NK-92 treated with Interleukin-12 subunit alpha and Interleukin-12 subunit beta, amount 100 ng/mL, for 24 hours (cell line): ENCODE measurements at places on chromosomes 2 and 18.
A peak's percentile ranks its signal among the peaks of the same experiment; 100 is the strongest.

DNA sequence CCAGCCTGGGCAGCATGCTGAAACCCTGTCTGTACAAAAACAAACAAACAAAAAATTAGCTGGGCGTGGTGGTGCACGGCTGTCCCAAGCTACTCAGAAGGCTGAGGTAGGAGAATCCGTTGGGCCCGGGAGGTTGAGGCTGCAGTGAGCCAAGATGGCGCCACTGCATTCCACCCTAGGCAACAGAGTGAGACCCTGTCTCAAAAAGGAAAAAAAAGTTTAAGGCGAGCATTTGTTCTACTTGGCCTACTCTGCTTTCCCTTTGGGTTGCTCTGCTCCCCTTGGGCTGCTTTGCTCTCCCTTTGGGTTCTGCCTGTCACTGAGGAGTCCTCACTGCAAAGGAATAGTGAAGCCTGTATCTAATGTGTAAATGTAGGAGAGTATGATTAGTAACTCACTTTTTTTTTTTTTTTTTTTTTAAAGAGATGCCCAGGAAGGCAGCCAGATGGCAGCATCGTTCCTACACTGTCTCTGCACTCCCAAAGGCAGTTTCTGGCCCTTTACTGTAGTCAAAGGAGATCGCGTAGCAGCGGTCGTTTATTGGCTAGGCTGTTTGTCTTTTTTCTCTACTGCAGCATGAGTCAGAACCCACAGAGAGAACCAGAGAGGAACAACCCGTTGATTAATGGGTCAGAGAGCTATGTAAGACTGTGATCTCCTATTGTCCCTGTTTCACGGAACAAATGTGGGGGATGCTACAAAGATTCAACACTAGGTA is 118.3 kb upstream of the CWC22 start:
- peak; percentile 4 for DNase-seq

- DNase-seq, result no peak
Observed at GRCh38 chr2:210169516-210170195, 1.6 kb downstream of the KANSL1L start.

DNA sequence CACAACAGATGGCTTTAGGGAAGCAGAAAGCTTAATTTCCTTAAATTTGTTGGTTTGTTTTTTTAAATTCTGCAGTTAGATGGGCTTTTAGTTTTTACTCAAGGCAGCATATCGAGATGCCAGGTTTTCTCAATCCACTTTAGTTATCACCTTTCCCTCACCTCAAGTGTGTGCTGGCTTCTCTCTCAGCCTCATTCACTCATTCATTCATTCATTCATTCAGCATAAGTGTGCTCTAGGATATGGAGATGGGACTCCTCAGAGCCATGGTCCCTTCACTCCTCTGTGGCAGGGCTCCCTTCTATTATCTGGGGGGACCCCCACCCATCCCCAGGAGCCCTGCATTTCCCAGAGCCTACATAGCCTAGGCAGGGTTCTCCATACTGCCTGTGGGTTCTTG is 19.0 kb downstream of the VIL1 start:
- no peak for DNase-seq

- no peak for DNase-seq
Observed at GRCh38 chr2:203045867-203046266, 31.2 kb downstream of the NBEAL1 start.

DNA sequence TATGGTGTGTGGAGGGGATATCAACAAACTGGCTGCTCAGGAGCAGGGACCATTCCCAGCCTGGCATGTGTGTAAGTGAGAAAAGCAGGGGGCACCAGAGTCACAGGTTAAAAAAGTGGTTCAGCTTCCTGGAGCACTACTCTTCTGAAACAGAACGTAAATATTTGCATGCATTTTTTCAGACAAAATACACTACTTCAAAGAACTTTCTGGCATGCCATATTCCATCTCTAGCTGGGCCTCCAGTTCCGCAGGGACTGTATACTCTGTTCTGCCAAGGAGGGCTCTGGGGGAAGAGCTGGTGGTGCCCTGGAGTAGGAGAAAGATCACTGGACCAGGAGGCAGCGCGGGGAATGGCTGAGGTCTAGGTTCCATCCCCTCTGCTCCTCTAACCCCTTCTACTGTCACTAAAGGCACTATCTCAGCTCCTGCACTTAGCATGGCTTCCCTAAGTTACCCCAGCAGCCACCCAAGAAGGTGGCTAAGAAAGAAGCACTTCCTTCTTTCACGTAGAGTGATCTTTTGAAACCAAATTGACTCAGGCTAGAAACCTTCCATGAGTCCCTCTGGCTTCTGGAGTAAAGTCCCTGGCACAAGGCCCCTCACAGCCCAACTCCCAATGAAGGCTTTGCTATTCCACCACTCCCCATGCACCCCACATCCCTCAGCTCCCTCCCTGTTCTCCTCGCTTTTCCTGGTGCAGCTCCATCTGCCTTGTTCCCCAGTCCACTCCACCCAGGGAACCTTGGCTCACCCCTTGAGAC is 57.6 kb upstream of the CABLES1 start:
- DNase-seq, result no peak

GRCh38 chr2:20187331-20187730 is 37.6 kb downstream of the SDC1 start:
- DNase-seq, result no peak

DNA sequence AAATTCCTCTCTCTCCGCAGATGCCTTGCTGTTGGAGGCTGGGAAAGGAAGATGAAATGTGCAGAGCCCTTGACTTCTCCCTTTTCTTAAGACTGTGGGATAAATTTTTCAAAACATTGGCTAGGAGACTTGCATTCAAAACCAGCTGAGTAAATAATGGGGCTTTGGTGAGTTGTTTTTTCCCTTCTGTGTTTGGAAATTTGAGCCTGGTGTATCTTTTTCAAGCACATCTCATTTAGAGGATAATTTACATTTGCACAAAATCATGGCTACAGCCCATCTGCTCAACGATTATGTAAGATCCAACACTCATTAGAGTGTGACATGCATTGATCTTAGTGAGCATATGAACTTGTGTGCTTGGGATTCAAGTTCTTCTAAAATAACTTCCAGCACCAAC is 112.1 kb upstream of the ATP8B1 start:
- DNase-seq, result no peak

- DNase-seq, result no peak
Observed at GRCh38 chr2:200380091-200380561, 73.6 kb downstream of the SPATS2L start.

DNA sequence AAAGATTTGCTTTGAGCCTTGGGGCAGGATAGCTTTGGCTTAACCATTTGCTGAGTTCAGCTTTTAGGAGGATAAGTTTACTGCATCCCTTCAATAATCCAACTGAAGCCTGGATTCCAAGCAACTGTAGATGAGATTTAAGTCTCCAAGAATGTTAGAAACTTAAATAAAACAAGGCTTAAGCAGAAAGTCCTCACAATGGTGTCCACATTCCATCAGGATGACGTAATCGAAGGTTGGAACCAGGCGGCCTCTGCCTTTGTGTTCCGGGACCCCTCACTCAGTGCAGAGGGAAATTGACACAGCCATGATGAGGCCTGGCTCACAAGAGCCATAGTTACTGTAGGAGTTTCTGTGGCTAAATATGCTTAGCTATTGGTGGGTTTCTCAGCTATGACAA is 260.4 kb downstream of the LPIN1 start:
- DNase-seq, result no peak

DNA sequence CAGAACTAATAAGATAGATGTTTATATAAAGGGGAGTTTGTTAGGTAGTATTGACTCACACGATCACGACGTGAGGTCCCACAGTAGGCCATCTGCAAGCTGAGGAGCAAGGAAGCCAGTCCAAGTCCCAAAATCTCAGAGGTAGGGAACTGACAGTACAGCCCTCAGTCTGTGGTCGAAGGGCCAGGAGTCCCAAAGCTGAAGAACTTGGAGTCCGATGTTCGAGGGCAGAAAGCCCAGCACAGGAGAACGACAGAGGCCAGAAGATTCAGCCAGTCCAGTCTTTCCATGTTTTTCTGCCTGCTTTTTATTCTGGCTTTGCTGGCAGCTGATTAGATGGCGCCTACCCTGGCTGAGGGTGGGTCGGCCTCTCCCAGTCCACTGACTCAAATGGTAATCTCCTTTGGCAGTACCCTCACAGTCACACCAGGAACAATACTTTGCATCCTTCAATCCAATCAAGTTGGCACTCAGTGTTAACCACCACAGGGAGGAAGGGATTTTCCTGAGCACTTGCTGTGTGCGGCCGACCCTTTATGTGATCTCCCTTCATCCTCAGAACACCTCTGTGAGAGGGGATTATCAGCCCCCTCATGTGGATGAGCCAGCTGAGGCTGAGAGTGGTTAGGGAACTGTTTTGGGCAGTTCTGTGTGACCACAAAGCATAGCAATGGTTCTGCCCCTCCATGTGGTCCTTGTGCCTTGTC is 78.3 kb downstream of the RNF144A start:
- no peak for DNase-seq

- no peak for DNase-seq
Observed at GRCh38 chr18:80148326-80149199, 39.5 kb downstream of the ADNP2 start.

GRCh38 chr18:79309614-79310358 is 85.9 kb upstream of the NFATC1 start:
- DNase-seq, result no peak

DNA sequence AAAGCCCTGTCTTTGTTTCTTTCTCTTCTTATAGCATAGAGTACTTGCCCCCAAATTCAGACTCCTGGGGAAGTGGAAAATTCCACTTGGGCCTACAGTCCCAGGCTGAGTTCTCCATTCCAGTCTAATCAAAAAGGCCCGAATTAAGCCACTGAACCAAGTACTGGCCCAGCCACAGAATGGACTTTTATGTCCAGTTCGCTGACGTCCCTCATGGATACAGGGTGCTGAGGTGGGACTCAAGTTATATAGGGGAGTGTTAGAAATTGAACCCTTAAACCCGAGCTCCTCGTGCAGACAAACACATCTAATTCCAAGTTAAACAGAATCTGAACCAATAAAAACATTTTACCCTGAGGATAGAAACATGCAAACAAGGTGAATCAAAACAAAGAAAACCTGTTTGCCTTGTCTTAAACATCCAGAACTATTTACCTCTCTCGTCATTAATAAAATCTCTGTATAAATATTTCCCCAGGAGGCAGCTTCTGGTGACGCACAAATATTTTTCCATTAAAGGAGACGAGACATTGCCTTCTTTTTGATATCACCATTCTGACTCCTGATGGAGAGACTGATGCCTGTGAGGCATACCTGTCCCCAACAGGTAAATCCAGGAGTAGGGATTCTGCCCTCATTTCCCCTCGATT is 136.8 kb upstream of the ARL4C start:
- DNase-seq, result no peak

GRCh38 chr18:69469444-69469919 is 68.8 kb downstream of the DOK6 start:
- DNase-seq, result no peak

- DNase-seq, result peak; percentile 45
Observed at GRCh38 chr18:77131100-77131651, 1.4 kb downstream of the MBP start.

DNA sequence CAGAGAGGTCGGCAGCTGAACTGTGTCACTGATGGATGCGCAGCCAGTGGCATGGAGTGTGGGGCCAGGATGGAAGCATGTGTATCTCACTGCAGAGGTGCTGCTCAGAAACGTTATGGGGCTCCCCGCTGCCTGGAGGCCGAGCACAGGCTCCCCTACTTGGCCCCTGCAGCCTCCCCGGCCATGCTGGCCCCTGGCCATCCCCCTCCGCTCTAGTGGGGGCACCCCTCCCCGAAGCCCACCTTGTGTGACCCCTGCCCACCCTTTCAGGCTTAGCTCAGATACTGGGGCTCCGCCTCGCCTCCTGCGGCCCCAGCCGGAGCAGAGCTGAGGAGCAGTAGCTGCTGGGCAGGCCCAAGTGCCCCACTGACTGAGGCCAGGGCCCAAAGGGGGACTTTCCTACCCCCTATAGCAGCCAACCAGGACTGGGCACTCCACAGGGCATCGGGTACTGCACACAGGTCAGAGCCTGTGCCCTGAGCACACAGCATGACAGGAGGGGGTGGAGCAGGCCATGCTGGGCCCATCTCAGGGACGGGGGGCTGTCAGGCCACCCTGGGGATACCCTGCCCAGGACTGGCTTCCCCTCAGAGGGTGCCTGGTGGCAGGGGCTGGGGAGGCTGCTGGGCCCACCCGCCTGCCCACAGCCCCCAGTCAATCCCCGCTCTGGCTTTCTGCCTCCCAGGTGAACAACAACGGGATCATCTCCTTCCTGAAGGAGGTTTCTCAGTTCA is 31.3 kb downstream of the SNED1 start:
- no peak for DNase-seq

- DNase-seq, result no peak
Observed at GRCh38 chr2:121865914-121866313, 110.5 kb downstream of the TSN start.

DNA sequence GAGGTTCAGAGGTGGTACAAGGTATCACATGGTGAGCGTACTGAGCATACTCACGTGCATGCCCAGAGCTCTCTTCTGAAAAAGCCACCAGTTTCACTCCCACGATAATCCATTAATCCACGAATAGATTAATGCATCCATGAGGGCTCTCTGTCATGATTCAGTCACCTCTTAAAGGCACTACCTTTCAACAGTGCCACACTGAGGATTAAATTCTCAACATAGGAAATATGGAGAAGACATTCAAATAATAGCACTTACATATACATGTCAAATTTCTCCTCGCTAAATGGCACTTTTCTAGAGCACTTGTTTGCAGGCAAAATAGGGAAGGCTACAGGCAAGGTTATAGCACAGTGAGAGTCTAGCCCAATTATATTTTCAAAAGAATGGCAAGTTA is 825.9 kb downstream of the TRIB2 start:
- no peak for DNase-seq

DNA sequence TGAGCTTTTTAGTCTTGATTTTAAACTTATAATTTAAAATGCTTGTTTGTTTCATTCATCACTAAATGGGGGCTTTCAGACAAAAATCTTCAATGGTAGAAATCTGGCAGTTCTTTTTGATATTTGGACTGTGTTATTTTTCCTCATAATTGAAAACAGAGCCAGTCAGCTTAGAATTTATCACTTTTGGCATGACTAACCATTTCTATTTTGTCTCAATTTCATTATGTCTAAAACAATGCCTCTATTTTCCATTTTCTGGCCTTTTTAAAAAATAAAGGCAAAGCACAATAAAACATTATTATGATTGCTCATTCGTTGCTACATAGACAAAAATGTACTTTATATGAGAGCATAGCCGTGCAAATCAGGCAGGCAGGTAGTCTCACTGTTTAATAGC is 434.5 kb downstream of the XIRP2 start:
- DNase-seq, result no peak

DNA sequence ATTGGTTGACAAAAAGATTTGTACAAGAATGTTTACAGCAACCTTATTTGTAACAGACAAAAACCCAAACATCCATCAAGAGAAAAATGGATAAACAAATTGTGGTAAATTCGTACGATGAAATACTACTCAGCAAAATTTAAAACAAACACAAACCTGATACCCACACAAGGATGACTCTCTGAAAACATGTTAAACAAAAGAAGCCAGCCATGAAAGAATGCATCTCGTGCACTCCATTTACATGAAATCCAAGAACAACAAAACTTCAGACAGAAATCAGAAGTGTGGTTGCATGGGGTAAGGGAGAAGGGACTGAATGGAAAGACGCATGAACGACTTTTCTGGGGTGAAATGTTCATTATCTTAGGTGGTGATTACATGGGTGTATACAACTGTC is 93.4 kb downstream of the SLC25A12 start:
- DNase-seq, result no peak
